ENCODE measurements at places on chromosomes 7 and 10.

DNA sequence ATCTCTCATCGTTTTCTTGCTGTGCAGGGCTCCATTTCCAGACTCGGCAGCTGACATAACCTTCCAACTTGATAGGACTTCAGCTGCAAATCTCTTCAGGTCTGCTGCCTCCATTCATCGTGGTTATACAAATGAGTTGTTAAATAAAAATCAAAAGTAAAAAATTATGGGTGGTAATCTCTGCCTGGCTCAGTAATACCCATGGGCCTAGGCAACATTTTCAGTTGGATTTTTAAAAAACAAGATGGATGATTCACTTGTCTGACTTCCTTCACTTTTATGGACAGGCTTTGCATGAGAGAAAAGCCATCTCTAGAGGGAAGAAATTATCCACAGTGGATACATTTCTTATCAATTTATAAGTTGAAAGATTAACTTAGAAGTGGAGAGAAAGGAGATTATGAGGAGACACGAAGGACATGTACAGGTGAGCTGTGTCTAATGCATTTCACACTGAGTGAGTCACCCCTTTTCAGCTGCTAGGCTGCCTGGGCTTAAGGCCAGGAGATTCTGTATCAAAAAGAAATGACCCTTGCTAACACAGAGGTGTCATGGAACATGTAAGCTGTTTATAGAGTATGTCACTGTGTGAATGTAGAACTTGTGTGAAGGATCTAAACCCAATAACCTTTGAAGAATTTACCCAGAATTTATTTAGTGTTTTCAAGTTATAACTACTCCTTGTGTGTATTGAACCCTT lies 495.1 kb downstream of the AUTS2 start:
- DNase-seq = no peak

DNA sequence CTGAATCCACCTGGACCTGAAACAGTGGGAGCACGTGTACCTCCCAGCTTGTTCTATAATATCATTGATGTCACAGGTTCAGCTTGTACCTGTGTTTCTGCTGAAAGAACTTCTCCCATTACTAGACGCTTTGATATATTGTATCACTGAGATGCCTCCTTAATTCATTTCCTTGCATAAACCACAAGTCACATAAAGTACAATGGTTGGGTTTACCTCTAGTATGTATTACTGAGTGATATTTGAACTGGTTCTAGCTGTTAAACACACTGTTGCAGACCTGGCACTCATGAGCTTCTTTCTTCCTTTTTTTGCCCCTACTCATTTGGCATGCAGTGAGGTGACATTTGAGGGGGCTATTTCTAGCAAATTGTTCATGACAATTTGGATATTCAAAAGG lies 106.6 kb upstream of the KLF14 start:
- no peak for DNase-seq

GRCh38 chr7:44331682-44332081 lies 6.3 kb upstream of the CAMK2B start:
- DNase-seq = no peak

DNA sequence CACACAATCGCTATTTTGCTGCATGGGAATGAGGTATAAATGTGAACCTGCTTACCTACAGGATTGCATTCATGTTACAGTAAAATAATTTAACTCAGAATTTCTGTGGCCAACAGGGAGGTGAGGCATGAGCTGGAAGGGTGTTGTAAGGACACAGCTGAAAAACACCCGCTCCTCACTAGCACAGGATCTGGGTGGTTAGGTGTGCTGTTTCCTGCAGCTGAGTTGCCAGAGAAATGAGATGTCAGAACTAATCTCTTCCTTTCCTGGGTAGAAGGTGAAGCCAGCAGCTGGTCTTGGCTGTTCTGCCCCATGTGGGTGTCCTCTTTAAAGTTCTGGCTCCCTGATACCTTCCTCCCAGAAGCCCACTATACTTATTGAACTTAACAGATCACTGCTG lies 39.0 kb upstream of the ZNF438 start:
- no peak for DNase-seq

- no peak for DNase-seq
Observed at GRCh38 chr10:125262409-125262808, 102.0 kb upstream of the CTBP2 start.

- DNase-seq = no peak
Observed at GRCh38 chr7:76257973-76258372, 44.5 kb upstream of the HSPB1 start.

- DNase-seq = no peak
Observed at GRCh38 chr7:117219485-117219884, 103.4 kb downstream of the WNT2 start.

GRCh38 chr10:102444851-102445250 lies 6.5 kb downstream of the C10orf95 start:
- DNase-seq = no peak

GRCh38 chr10:97270523-97271154 lies 21.8 kb downstream of the ARHGAP19 start:
- DNase-seq = no peak

All from hindlimb muscle (tissue), 1 donor.